ENCODE measurements at places on chromosomes 5 and 9. TPM values are rescaled to one million over a fixed set of nuclear protein-coding genes. Genes with fewer than 3 reads are reported as not detected.

DNA sequence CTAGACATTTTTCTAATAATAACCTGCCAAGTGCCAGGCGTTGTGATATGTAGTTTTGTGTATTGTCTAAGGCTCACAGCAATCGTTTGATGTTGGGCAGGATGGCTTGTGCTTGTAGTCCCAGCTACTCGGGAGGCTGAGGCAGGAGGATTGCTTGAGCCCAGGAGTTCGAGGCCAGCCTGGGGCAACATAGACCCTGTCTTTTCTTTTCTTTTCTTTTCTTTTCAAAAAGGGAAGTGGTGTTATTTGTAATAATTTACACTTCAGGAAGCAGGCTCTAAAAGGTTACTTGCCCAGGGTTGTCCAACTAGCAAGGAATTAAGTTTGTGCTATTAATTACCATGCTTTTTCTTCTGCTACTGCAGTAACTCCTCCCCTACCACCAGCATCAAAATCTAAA, 3.2 kb downstream of the ZNF131 start:
- DNase-seq = no peak

DNA sequence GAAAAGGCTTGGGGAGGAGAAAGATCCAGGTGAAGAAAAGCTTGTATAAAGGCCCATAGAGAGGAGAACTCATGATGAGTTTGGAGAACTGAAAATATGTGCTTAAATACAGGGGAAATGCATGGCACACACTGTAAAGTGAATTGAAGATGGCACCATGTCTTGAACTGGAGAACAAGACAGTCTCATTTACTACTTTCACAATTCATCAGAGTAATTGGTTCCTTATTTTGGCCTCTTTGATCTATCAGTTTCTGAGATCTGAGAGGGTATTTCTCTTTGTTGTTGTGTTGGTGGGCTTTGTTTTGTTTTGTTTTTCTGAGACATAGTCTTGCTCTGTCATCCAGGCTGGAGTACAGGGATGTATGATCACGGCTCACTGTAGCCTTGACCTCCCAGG, 98.2 kb downstream of the CEMIP2 start:
- DNase-seq = no peak

DNA sequence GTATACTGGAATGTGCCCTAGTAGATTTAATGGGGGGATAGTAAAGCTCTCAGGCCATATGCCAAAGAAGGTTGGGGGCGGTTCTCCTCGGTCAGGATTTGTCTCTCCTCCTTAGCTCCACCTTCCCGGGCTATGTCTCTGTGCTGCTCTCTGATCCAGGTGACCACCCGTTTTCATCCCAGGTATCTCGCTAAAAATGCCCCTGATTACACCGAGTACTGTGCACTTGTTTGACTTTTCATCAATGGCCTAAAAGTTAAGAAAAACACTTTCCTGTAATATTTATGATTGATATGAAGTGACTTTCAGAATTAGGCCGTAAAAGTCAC, 724 bp downstream of the NDUFS6 start:
- no peak for DNase-seq

DNA sequence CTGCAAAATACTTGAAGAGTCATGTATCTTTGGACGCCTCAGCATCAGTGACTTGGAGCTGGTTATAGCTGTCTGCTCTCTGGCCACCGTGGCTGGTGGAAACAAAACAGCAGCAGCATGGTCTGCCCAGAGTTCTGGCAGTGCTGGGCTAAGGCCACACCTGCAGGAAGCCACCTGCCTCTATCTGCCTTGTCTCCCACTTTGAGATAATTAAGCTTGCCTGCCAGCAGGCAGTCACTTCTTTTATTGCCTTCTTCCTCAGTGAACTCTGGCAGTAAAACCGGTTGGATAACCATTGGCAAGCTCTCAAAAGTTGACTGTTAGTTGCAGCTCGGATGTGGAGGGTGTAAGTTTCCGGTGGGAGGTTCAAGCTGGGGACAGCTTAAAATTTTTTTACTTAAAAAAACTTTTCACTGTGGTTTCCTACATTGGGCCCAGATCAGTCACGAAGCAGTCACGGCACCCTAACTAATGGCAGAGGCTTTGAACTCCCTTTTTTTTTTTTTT, 4.9 kb downstream of the SMIM3 start:
- peak; percentile 97 for DNase-seq

DNA sequence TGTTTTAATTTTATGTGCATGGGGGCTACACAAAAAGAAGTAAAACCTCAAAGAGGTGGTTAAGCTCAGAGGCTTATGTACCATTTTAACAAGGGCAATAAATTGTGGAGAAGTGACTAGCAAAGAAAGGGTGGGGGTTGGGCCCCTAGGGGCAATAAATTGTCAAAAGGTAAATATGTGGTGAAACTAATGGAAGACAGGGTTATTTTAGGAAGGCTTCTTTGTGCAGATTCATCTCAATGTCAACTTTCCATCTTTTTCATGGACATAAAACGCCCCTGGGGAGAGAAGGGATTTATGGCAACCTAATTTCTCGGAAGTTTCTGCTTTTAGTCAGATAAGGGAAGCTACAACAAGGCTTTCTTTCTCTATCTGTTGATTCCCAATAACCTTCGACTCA, 42.5 kb upstream of the GOLM1 start:
- no peak for DNase-seq

The LCN15 gene
- not detected for total RNA-seq

DNA sequence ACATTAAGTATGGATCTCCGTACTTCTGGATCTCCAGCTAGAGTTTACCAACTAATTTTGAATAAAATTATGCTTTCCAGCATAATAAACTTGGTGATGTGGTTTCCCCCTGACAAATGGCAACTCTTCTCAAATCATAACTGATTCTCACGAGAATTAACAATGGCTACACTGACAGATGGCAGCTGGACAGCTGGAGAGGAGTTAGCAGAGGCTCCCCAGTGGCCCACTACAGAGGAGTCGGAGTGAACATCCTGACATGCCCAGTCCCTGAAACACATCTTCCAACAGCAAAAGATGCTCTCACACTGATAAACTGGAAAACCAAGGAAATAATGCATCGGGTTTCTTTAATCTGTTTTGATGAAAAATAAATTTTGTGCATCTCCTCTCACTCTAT, 239.6 kb downstream of the MAN2A1 start:
- DNase-seq = no peak

DNA sequence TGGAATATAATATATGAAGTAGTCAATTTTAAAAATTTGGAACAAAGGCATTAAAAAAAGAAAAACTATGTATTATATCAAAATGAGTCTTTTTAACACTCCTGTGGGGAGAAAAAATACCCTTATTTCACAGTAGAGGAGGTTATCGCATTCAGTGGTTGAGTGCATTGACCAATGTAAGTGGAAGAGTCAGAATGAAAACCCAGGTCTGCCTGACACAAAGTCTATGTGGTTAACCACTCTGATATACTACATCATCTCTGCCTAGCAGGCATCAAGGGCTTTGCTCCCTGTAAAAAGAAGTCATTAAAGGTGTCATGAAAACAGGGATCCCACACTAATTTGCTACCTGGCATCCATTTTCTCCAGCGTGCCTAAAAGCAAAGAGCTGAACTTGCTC, 417.2 kb upstream of the C9orf72 start:
- no peak for DNase-seq

DNA sequence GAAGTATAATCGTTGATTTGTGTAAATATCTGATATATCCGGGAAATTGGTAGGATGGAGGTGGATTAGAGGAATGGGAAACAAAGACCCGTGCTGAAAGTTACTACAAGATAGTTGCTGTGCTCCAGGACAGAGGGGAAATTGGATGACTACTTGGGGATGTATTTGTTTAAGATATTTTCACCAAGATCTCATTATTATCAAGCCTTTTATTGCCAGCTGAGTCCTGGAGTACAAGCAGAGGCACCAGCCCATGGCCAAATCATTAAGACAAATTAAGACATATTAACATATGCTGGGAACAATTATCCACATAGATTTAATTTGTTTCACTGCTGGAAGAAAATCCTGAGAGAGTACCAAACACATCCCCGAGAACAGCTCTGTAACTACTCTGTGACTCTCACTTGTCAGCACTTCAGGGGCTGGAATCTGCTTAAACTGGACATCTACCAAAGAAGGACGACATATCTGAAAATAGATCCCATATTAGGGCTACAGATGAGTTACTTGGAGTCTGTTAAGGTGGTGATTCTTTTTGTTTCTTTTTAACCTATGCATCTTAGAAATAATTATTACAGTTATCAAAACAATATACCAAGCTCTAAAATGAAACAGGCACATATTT, 68.2 kb downstream of the SLC1A1 start:
- DNase-seq = no peak

The SCGB3A1 gene
- total RNA-seq = not detected

GRCh38 chr9:37337301-37337890, 85.1 kb upstream of the GRHPR start:
- DNase-seq = no peak

DNA sequence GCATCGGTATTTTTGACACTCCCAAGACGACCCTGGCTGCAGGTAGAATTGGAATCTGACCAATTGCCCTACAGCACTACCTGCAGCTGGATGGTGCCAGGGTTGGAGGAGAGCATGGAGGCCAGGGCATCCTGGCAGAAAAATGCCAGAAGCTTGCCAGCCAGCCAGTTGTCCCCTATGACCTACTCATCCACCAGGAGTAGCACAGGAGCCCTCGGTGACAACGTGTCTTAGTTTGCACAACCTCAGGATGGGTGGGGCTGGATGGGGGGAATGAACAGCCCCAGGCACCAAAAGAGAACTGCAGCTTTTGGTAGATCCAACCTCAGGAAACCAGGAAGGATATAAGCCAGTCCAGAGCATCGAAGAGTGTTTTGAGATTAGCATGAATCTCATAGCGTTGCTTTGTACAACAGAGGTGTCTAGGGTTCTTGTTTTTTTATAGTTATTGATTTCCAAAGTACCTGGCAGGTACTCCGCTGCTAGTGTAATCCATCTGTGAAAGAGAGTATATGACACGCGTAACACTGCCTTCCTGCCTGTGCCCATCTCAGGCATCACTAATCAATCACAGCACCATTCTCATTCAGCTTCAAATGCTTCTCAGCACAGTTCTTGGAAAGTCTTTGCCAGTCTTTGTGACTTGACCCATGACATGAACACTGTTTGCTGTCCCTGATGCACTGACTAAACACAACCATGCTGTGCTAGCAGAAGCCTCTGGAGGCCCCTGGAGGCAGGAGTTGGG, 36.7 kb upstream of the ASS1 start:
- no peak for DNase-seq

The TAS2R1 gene
- total RNA-seq = 0.32 TPM

GRCh38 chr5:135329913-135330797, 68.9 kb downstream of the MACROH2A1 start:
- DNase-seq = no peak

DNA sequence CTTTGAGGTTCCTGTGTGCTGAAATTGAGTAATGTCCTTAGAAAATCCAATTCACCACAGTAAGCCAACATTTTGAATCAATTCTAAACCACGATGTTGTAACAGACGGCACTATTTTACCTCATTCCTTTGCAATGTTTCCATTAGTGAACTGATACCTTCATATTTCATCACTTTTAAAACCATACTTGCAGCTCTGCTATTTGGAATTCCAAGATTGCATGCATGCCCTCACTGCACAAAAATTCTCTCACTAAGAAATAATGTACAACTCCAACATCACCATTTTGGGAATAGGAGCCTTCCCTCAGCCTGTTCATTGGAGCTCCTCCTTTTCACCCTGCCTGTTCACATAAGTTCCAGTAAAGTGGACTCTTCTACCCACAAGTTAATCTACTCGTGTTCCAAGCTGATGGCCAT, 74.8 kb upstream of the TGFBR1 start:
- peak; percentile 97 for DNase-seq

The CCL27 gene
- not detected for total RNA-seq

DNA sequence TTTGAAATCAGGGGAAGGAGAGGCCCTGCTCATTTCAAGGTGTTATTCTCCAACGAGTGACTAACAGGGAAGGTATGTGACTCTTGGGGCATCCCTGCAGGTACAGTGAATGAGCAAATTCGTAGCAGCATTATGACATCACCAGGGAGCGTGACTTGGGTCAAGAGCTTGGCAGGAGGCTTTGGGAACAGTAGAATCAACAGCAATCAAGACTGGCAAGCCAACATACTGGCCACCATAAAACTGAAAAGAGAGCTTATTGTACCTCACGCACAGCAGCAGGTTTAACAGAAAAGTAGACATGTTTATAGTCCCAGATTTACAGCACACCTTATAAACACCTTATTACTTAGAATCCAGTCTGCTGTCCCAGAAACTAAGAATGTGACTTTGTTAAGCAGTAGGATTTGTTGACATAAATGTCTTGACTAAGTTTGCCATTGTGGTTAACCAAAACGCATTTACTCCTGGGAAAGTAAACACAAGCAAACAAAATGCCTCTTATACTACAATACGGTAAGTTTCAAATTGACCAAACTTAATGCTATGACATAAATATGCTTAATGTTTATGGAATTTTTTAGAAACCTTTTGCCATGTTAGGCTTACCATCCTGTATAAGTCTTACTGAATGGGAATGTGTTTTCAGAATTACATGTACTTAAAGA, 297.8 kb downstream of the NPR3 start:
- DNase-seq = peak; percentile 38

DNA sequence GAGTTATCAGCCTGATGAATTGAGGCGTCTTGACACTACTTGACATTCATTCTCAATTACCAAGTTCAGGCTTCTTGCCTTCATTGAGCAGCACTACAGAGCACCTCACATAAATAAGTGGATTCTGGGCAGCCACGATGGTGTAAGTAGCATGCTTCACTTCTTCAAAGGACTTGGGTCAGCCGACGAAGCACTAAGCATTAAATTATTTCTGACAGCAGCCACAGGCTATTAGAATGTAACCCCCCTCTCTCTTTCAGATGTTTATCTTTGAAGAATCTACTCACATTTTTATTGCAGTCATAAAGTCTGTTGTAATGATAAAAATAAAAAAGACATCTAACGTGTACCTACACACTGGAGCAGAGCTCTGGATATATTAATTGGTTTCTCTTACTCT, 45.9 kb upstream of the VPS13A start:
- DNase-seq = peak; percentile 8

GRCh38 chr9:89442981-89443814, 54.7 kb downstream of the SEMA4D start:
- no peak for DNase-seq

- DNase-seq = no peak
Observed at GRCh38 chr9:126217250-126217653, 109.4 kb upstream of the MVB12B start.

GRCh38 chr5:140806834-140807775, at the start of gene PCDHA4:
Gene PCDHA4 (plus strand): TSS chr5:140807068.
- peak; percentile 19 for DNase-seq

GRCh38 chr9:89165341-89165740, 13.3 kb downstream of the SHC3 start:
- DNase-seq = no peak

- no peak for DNase-seq
Observed at GRCh38 chr9:81649475-81650240, 39.7 kb downstream of the TLE1 start.
